ENCODE measurements at places on chromosomes 4 and X.
A peak's percentile ranks its signal among the peaks of the same experiment; 100 is the strongest.

- no peak for DNase-seq
Measured at GRCh38 chr4:78764498-78764961, 11.6 kb upstream of the BMP2K start.

DNA sequence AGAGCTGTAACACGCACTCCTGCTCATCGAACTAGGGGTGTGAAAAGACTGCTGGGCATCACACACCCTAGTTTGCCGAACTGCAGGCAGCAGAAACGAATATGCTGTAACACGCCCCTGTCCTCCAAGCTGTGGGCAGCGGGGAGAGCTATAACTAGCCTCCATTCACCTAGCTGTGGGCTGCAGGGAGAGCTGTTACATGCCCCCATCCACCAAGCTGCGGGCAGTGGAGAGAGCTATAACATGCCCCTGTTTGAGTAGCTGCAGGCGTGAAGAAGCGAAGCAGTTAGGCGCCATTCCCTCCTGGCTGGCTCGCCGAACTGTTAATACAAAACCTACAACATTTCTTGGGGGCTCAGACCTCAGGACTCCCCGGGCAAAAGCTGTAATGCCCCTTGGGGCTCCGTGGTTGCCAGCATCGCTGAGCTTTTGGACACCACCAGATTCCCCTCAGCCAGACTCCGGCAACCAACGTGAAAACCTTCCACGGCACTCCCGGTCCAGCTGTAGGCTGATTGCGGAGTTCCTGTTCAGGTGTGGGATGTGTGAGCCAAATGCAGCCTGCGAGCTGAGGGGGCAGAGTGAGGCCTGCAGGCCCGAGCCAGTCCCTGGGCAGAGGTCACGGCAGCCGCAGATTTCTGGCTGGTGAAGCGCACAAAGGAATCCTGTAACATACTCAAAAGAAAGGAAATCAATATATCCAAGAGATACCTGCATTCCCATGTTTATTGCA, 41.1 kb upstream of the ANKRD17 start:
- no peak for DNase-seq

DNA sequence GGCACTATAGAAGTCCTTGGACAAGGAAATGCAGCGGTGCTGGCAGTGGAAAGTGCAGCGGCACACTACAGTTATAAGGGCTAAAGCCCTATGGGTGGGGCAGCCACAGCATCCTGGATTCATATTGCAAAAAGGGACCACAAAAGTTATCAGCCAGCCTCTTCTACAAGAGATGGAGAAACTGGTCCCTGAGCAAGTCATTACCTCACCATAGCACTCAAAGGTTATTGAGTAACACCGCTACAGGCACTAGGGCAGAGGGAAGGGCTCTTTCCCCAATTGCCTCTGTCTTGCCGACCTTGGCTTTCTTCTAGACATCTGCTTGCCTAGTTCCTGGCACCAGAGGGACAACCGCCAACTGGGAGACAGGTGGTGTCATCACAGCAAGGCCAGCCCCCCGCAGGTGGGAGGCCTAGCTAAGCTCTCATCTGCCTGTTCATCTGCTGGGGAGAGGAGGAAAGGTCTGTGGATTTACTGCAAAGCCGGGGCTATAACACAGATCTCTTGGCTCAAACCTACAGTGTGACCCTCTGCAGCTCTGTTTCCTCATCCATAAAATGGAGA, 600.0 kb downstream of the BCOR start:
- DNase-seq = no peak

- DNase-seq = no peak
Measured at GRCh38 chrX:6803607-6804006, 268.7 kb upstream of the VCX3A start.

DNA sequence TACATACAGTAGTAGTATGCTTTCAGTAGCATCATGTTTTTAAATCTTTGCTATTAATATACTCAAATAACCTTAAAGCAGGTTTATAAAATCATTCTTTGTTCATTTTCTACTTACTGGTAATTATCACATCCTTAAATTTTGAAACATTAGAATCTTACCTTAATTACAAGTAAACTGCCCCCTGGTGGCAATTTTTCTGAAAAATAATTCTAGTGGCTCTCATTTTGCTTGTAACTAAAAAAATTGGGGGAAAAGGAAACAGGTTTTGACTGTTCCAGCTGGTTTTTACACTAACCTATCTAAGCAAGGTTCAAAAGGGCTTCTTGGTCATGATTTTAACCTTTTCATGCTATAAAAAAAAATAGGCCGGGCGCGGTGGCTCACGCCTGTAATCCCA, 18.5 kb upstream of the DCAF4L1 start:
- peak; percentile 16 for DNase-seq

- DNase-seq = peak; percentile 26
Measured at GRCh38 chr4:183186813-183187212, 87.8 kb downstream of the WWC2 start.

GRCh38 chr4:11743976-11744375, 315.3 kb upstream of the HS3ST1 start:
- DNase-seq = no peak

DNA sequence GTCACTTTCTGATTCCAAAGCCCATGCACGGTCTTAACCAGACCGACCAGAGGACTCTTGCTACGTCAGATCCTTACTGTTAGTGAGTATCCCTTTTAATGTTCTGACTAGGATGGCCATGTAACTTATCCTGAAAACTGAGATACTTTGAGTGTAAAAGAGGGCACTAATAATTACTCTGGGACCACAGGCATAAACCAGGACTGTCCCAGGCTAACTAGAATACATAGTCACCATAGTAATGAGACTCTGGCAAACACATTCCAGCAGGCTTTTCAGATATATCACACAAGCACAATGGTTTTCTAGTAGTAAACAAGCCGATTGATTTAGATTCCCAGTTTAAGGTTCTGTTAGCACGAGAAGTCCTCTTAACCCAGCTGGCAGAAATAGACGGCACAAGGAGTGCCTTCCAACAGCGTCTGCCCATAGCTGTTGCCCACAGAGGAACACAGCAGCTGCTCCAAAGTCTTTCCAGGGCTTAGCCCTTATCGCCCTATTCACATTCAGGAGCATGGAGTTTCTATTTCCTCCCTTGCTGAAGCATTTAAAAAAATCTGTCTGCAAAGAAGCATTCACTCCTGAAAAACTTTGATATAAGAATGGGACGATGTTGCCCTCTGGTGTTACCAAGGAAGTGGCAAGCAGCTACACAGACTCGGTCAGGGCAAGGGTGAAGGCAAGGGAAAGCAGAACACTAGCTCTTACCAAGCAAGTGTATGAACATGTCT, 92.4 kb downstream of the CXCL13 start:
- DNase-seq = peak; percentile 87

DNA sequence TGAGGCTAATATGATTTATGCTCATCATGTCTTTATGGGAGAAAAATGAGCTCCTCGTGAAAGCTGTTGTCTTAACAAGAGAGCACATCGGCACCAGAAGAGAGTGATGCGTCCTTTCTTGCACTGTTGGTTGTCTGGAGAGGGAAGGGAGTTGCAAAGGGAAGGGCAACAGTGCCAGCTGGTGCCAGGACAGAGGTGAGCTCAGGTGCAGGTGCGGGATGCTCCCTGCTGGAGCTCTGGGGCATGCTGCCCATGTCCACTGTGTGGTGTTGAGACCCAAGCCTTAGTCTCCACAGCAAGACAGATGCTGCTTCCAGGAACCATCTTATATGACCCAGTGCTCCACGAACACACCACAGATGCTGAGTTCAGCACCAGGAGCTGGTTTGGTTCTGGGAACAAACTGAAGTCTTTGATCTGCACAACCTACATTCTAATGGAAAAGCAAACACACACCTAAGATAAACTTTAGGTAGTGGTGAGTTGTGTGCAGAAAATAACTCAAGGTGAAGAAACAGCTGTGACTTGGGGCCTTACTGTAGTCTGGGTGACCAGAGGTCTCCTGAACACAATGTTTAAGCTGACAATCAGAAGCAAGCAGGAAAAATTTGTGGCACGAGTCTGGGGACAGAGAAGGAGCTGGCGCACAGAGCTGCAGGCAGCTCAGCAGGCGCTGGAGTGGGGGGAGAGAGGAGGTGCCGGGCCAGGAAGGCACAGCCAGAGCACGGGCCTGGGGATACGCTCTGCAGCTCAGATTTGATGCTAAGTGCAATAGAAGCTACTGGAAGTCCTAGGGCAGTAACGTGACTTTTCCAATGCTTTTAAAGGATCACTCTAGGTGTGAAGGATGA, 73.2 kb downstream of the HAUS3 start:
- DNase-seq = no peak

DNA sequence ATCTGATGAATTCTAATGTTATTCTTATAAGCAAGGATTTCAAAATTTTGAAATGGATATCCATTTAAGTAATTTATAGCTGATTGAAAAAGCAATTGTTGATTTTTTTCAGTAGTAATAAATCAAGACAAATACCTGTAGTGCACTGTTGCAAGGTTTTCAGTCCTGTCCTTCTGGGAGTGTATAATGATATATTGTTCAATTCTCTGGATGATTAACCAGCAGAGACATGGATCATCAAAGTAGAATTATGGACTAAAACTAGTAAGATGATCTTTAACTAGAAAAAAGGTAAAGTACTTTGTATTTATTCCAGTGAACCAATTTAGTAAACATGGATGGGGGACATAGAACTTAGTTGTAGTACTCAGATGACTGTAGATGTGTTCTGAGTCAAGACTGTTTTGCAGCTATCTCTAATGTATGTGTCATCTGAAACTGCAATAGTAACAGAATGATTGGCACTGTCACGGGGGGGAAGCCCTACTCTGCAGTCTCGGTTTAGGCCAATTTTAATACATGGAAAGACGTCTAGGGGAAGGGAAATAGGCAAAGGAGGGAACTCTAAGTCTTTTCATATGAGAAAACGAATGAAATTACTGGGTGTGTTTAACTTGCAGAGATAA, 121.9 kb downstream of the GLRA3 start:
- peak; percentile 23 for DNase-seq

GRCh38 chr4:40848251-40848650, 98.5 kb downstream of the NSUN7 start:
- no peak for DNase-seq

DNA sequence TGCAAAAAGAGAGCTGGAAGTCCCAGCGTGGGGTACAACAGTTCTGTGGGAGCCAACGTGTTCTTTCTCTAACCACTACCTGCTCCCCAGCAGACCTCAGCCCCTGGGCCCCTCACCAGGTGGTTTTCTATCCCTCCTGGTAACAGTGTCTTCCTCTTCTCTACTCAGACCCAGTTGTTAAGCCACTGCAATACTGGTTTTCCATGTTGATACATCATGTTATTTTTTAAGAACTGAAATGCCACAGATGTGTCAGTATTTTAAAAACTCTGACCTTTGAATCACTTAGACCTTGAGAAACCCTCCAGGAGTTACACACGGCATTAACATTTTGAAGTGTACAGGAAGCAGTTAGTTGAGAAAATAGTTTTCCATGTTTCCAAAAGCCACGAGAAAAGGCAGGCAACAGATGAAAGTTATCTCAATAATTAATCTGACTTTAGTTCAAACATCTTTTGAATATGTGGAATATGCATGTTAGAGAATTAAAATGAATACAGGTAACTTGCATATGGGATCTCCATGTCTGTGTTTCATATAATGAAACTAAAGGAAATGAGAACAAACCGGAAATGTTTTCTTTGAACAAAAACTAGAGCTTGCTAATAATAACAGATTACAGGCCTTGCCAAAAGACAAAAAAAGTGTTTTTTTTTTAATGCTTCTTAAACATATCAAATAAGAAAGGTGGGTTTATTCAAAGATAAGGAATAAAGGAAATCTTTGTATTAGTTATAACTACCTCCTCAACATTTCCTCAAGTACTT, 108.8 kb downstream of the ZNF827 start:
- no peak for DNase-seq

GRCh38 chrX:133922390-133922771, 63.0 kb downstream of the GPC3 start:
- DNase-seq = no peak

DNA sequence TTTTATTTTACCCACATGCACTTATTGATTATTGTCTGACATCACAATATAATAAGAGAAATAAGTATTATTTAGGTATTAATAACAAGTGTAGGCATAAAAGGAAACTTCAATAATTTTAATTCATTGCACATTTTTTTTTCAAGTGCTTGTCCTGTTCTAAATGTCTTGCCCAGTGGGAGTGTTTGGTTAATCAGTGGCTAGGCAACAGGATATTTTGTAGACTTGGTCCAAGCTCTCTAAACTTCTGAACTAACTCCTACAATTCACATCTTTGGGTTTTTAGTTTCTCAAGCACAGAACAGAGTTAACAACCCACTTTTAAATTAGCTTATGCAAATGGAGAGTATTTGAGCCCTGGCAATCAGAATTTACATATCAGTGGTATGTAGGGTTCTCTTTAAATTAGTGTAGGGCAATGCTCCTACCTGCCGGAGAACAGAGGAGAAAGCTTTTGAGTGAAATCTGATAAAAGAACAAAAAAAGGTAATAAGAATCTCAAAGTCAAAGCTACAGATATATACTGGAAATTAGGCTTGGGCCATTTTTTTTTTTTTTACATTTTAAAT, 353.5 kb downstream of the ADGRL3 start:
- DNase-seq = peak; percentile 38

DNA sequence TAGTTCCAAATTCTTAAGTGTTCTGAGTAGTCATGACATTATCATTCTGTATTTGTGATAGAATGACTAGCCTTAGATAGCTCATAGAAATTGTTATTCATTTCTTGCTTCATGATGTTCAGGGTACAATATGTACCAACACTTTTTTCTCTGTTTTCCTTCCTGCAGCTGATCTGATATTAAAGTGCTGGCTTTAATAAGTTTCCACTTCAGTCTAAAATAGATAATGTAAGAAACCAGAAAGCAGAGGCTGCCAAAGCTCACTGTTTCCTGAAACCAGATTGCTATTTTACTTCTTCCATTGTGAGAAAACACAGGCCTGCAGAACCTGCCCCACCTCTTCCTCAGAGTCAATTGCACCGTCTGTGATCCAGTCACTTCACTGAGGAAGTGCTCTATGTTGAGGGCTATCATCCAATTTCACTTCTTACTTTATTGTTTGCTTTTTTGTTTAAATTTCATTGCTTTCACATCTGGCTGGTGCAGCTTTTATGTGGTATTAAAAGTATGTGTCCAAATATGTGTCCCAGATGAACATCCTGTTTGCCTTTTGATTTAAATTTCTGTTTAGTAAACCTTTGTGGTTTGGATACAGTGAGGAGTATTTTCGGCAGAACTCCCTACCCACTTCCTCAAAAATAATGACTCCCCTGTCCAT, 652.1 kb downstream of the ANKRD50 start:
- no peak for DNase-seq

- DNase-seq = no peak
Measured at GRCh38 chrX:47189906-47190305, 3.7 kb upstream of the UBA1 start.

- DNase-seq = no peak
Measured at GRCh38 chrX:20402956-20403355, 136.2 kb upstream of the RPS6KA3 start.

- DNase-seq = no peak
Measured at GRCh38 chr4:176469546-176469945, 149.8 kb downstream of the SPCS3 start.

GRCh38 chrX:41602816-41603345, 85.9 kb upstream of the GPR34 start:
- no peak for DNase-seq

DNA sequence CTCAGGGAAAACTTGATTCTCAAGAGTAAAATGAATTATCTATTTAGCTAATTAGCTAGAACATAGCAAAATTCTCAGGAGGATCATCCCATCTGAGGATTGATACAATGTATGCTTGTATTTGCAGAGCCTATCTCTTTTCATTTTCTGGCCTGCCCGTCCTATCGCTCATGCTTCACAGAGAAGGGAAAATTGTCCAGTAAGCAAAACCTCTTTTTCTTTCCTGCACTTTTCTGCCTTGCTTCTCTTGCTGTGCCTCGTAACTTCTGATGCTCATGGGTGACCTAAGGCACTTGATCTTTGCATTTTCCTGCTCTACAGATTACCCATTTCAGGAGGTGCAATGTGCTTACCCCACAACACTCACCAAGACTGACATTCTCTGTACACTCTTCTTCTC, 88.1 kb downstream of the GBA3 start:
- no peak for DNase-seq

Data from renal cortical epithelial cell (primary cell).